ENCODE measurements at places on chromosomes 7 and 10. TPM values are rescaled to one million over a fixed set of nuclear protein-coding genes. Genes with fewer than 3 reads are reported as not detected.
A peak's percentile ranks its signal among the peaks of the same experiment; 100 is the strongest.

Gene TRIM73
- total RNA-seq: 0.20 TPM

Gene DENND2A
- 13.4 TPM for total RNA-seq

Gene ADAMTS14
- total RNA-seq: 0.03 TPM

Gene SDK1
- not detected for total RNA-seq

Gene MYOZ1
- 1.2 TPM for total RNA-seq

Gene PLXNA4
- total RNA-seq: under 0.01 TPM

Gene RHOBTB1
- total RNA-seq: 149 TPM

Gene IRF5
- not detected for total RNA-seq

Gene C10orf90
- total RNA-seq: not detected

GRCh38 chr7:832167-832967, at the start of gene SUN1:
SUN1 (plus strand) TSS chr7:832476; CDS start chr7:832525, 49 bp downstream.
- no peak for DNase-seq

GRCh38 chr10:101878869-101879268, 35.3 kb upstream of the KCNIP2 start:
- DNase-seq: no peak

DNA sequence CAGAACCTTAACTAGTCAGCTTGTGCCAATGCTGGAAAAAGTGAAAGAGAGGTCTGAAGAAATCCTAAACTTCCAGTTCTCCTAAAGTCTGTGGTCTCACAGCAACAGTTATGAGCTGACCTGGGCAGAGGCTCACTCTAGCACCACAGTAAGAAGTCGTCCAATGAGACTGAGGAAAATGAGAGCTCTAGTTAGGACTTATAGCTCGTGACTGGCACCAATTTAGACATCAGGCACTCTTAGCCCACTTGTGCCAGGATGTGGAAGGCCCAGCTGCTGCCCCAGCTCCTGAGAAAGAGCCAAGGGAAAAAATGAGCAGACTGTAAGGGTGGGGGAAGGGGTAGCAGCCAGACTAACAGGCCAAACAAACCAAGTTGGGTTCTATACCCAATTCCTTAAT, 7.6 kb downstream of the MMS19 start:
- DNase-seq: peak; percentile 54

DNA sequence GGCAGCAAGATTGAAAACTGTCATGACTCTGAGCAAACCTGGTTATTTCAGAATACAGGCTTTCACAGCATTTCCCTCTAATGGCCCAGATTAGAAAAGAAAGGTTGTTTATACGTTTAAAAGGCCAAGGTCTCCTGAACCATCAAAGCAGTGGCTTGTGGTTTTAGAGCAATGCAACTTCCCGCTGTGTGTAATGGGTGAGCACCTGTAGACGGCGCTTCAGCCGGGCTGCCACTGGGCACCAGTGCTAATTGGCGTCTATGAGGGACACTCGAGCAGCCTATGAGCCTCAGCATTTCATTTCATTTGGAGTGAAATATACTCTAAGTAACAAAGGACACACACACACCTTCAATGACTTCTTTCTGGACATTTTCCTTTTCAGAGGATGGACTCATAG, 671.0 kb upstream of the FZD8 start:
- no peak for DNase-seq

GRCh38 chr7:44281811-44282600, 43.4 kb downstream of the CAMK2B start:
- DNase-seq: no peak

GRCh38 chr10:3757638-3758490, 27.1 kb downstream of the KLF6 start:
- no peak for DNase-seq

DNA sequence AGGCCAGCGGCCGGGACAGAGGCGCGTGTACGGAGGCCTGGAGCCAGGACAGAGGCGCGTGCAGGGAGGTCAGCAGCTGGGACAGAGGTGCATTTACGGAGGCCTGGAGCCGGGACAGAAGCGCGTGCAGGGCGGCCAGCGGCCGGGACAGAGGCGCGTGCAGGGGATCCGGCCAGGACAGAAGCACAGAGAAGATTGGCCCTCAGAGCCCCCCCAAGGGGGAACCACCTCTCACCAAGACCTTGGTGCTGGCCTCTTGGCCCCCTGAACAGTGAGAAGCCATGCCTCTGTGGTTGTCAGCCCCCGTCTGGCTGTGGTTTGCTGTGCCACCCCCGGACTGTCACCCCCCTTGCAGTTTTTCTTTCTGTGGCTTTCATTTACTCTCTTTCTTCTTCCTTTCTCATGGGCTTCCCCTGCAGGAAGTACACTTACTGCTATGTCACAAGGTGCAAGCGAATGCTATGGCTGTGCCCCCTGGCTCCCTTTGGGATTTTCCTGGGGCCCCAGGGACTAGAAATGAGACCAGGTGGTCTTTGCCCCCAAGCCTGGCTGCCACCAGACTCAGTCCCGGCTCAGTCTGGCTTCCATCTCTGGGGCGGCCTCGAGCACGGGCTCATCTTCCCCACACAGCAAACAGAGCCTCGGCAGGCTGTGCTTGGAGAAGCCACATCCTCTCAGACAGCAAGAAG, 41.1 kb downstream of the INSIG1 start:
- DNase-seq: no peak

- no peak for DNase-seq
Measured at GRCh38 chr7:43869867-43870240, 537 bp upstream of the MRPS24 start.

GRCh38 chr7:55279080-55279845, 85.9 kb upstream of the LANCL2 start:
- no peak for DNase-seq

GRCh38 chr10:7986851-7987250, 67.6 kb upstream of the GATA3 start:
- no peak for DNase-seq

- DNase-seq: no peak
Measured at GRCh38 chr7:73933091-73933490, 72.1 kb downstream of the TMEM270 start.

DNA sequence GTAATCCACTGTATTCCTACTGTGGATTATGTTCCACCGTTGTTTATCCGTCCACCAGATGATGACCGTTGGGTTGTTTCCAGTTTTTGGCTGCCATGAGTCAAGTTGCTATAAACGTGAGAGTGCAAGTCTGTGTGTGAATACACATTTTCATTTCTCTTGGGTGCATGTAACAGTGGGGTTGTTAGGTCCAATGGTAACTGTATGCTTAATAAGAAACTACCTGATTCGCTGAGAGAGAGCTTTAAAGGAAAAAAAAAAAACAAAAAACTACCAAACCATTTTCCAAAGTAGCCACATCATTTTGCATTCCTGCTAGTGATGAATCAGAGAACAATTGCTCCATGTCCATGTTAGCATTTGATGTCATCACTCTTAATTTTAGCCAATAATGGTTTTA, 15.9 kb downstream of the UBN2 start:
- DNase-seq: no peak

DNA sequence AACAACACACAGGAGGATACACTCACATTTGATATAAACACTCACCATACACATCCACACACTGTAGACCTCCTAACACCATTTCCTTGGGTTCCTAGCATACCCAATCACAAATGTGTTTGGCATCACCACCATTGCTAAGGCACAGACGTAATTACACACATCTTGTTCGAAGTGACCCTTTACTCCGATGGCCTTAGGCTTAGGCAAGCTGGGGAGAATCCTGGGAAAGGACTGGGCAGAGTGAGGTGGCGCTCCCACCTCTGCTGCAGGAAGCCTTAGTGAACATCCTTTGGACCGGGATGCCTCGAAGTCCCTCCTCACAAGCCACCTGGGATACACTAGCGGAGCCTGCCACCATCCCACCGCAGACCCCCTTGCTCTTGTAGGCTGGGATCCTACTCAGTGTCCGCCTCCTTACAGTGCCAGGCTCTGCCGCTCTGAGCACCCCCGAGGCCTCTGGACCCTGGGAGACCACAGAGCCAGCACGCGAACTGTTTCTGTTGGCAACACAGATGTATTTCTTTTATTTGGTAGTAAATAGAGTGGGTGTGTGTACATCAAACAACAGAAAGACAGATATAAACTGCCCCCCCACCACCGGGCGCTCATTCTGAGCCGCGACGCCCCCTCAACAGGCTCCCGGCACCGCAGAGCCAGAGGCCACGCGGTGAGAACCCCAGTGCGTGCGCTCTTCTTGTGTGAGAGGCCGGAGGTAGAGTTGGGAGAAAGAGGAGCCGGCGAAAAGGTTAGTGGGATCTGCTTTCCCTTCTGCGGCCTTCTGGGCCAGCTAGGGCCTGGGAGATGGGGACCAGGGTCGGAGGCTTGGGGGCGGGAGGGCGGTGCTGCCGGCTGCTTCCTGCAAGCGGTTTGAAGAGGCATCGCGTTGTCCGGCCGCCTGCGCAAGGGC, 5.9 kb upstream of the HMX2 start:
- no peak for DNase-seq

- no peak for DNase-seq
Measured at GRCh38 chr10:1475098-1475591, 262.2 kb downstream of the ADARB2 start.

Measured in G401 (cell line).